ENCODE measurements at places on chromosomes 1 and 21. TPM values are rescaled to one million over a fixed set of nuclear protein-coding genes. Genes with fewer than 3 reads are reported as not detected.

The IQCC gene
- total RNA-seq = 1.2 TPM

The TEDDM1 gene
- total RNA-seq = not detected

The GPR25 gene
- not detected for total RNA-seq

The TCEANC2 gene
- 1.6 TPM for total RNA-seq

DNA sequence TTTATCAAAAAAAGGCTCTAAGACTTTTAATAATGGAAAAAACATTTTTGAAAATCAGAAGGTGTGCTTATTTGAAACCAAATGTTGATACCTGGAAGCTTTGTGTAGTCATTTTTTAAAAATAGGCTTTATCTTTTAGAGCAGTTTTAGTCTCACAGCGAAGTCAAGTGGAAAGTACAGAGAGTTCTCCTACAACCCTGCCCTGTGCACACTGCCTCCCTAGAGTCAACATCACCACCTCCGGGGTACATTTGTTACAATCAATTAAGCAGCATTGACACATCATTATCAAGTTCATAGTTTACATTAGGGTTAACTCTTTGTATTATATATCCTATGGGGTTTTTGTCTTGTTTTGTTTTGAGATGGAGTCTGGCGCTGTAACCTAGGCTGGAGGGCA lies 10.7 kb upstream of the ERO1B start:
- DNase-seq = no peak

DNA sequence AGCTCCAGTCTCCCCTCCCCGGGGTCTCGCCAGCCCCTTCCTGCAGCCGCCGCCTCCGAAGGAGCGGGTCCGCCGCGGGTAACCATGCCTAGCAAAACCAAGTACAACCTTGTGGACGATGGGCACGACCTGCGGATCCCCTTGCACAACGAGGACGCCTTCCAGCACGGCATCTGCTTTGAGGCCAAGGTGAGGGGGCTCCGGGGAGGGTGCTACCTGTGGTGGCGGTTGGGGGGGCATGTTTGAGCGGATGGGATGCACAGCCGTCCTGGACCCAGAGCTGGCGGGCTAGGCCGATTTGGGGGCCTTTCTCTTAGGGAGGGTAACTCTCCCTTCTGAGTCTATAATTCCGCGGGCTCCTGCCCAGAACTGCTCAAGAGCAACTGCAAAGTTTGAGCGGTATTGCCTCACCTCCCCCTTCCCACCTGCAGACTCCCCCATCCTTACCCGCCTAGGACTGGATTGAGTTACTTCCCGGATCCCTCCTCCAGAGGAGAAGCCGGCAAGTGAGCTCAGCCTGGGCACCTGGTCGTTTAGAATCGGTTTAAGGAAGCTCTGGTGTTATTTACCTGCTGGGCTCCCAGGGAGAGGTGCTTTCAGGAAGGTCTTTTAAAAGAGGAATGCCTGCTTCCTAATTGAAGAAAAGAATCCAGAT lies 730 bp downstream of the NOS1AP start:
- no peak for DNase-seq

GRCh38 chr1:241637604-241638003 lies 2.6 kb downstream of the CHML start:
- no peak for DNase-seq

GRCh38 chr21:43467785-43468184 lies 40.9 kb upstream of the SIK1 start:
- peak; percentile 11 for DNase-seq

- DNase-seq = no peak
These were observed 5.0 kb downstream of the ADGRL2 start for GRCh38 chr1:81805537-81806431.

- DNase-seq = no peak
These were observed 550 bp downstream of the ARHGEF16 start for GRCh38 chr1:3454811-3455618.

DNA sequence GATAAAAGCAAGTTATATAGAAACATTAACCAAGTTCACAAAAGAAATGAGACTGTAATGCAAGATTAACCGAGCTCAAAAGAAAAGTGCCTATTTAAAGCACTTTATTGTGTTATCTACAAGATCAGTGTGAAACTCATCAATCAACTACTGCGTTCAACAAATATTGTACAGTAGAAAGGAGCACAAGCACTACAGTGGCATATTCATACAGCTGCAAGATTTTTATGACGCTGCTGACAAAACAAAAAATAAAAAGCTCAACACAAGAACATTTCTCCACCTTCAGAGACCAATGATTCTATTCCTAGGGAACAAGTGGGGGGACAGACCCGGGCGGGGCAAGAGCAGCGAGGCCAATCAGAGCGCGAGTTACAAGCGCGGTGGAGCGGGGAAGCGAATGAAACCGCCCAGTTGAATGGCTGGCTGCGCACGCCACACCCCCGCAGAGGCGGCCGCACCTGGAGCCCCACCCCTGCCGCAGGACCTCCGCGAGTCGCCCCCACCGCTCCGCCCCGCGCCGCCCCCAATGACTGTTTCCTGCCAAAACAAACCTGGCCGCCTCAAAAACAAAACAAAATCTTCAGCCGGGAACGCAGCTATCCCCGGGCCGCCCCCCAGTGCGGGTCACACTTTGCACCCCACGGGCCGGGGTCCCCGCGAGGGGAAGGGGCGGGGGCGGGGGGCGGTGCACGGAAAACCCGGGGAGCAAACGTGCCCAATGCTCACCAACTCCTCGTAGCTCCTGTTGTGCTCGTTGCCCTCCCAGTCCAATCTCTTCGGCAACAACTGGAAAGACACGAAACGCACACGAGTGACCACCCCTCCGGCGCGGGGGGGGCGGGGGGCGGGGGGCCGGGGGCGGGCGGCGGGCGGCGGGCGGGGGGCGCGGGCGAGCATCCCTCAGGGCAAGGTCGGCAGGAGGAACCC lies 1.1 kb downstream of the BRWD1 start:
- peak; percentile 86 for DNase-seq

GRCh38 chr1:223631956-223632355 lies 33.5 kb downstream of the CAPN8 start:
- no peak for DNase-seq

GRCh38 chr1:89930579-89930978 lies 64.3 kb upstream of the ZNF326 start:
- no peak for DNase-seq

DNA sequence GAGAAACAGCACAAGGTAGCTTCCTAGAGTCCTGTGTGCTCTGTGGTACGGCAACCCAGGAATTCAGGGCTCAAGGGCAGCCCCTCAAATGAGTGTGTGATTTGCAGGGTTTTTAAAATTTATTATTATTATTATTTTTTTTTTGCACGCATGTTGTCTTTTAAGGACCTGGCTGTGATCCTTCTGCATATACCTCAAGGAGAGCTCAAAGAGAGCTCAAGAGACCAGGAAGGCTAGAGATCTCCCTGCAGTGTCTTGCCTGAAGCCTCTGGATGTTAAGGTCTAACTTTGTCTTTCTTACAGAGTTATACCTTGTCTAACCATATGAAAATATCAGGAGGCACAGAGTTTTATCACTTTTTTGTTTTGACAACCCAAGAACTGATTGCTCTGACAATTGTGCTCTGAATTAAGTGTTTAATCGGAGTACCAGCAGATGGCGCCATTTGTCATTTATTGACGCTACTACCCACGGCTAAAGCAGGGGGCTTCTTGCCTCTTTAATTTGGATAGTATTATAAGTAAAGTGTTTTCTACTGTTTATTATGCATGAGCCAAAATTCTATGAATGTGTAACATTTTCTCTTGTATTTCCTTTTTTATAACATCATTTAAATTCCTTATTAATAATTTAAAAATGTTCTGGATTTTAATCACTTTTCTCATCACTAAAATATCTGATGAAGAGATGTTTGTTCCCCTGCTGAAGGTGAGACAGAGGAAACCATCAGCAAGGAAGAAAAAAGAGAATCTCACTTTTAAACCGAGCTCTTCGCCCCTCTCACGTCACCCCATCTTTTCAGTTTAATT lies 35.8 kb upstream of the LMO4 start:
- DNase-seq = peak; percentile 83

- no peak for DNase-seq
These were observed 62.5 kb downstream of the OSBPL9 start for GRCh38 chr1:51679435-51679834.

DNA sequence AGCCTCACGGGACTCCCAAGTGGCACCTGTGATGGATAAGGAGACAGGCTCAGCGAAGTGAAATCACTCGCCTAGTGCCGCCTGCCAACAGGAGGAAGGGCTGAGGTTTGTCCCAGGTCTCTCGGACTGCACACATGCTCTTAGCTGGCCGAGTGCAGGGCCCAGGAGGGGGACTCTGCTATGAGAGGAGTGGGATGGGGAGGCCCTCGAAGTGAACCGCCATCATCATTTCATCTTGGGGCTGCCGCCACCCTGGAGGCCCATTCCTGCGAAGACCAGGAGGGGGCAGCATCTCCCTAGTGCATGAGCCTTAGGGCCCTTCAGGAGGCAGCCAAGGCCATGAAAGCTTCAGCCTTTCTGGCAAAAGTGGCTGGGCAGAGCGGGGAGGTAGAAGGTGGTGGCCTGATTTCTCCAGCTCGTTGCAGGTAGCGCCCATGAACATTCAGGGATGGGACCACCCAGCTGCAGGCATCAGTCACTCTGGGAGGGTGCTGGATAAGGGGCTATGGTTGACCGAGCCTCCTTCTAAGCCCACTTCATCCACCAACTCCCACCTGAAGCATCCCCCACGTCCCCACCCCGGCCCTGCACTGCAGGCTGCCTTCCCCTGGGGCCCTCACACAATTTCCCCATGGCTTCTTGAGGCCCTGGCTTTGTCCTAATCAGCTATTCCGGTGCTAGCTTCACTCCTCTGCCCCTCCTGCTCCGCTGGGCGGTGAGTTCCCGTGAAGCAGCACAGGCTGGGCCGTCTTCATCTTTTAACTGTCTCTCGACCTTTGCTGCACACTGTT lies 17.2 kb upstream of the RASSF5 start:
- peak; percentile 82 for DNase-seq

DNA sequence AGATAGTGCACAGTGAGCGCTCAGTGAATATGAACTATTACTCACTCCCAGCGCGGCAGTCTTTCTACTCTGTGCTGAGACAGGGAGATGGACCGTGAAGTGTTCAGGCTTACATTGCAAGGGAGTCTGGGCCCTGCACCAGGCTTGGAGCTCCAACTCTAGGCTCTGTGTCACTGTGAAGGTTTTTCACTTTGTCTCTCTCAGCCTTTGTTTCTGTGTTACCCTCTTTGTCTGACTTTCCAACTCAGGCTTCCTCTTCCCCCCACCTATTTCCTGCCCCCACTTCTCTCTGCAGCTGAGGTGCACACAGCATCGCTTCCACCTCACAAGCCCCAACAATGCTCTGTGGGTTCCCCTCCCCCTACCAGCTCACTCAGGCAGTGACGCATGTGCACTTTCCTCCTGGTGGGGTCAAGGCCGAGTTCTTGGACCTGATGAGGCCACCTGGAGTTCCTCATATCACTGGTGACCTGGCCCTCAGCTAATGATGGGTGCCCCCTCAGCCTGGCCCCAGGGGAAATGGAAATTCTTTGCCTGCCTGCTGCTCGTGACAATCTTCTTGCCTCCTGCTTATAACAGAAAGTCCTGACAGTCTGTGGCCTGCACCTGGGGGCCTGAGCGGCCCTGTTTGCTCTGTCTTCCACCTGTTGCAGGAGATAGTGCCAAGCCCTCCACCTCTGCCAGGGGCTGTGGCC lies 1.1 kb upstream of the LCK start:
- no peak for DNase-seq
